ENCODE measurements at places on chromosomes 1 and 21.

DNA sequence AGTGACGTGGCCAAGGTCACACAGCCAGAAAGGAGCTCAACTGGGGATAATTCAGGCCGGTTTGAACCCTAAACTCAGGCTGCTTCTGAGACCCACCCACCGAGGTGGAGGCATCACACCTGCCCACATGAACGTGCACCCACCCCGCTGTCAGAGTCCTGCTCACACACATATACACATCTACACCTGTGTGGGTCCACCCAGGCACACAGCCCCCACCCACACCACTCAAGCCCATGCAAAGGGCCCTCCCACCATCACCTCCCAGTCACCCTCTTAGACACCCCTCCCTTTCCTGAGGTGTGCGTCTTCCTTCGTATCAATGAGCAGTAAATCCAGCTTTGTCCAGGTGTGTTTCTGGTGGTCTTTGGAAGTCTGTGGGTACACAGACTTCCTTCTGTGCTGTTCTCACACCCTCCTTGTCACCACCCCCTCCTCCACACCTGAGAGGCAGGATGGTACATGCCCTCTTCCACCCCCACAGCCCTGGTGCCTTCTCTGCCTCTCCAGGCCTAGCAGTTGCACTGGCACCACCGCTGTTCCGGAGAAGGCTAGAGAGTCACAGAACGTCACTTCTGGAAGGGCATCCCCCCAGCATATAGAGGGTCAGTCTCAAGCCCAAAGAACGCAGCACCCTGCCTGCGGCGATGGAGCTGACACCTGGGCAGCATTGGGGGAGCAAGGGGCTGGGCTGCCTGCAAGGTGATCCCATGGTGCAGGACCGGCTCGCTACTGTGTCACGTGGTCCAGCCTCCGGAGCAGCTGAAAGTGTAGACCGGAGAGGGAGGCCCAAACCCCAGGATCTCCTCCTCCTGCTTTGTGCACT, 18.9 kb upstream of the FAM131C start:
- no peak for DNase-seq

DNA sequence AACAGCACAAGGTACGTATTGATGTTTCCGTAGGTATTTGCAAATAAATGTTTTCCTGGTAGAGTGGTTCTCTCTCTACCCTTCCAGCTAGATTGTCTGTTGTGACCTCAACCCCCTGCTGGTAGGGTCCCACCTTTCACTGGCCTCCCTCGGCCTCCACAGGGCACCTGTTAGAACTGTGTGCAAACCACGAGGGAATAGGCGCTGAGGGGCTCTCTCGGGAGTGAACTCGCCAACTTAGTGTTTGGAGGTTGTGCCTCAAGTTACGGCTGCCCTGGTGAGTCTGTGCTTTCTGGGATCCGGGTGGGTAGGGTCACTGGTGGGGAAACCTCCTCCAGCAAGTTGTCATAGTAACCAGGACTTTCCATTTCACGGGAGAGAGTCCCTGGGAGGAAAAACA, 204.7 kb upstream of the EDN2 start:
- no peak for DNase-seq

DNA sequence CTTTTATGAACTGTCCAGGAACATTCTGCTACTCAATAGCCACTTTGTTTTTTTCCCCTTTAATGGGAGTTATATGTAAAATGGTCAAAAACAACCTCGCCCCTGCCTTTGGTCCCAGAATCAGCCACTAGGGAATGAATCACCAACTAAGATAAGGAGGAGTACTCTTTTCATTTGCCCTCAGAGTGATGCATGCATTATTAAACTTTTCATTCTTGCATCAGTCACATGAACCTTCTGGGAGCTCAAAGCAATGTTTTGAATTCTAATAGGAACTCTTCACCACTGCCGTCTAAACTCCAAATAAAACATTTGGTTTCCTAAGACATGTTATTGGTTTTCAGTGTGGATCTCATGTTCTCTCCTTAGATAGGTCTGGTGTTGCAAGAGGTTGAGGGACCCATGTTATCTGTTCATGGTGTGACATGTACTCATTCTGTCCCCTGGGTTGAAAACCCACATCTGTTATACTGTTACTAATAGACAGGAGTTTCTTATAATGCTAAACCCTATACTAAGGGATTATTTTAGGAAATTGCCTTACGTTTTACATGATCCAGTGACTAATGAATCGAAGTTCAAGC, 17.8 kb upstream of the HSD17B7 start:
- DNase-seq = no peak

DNA sequence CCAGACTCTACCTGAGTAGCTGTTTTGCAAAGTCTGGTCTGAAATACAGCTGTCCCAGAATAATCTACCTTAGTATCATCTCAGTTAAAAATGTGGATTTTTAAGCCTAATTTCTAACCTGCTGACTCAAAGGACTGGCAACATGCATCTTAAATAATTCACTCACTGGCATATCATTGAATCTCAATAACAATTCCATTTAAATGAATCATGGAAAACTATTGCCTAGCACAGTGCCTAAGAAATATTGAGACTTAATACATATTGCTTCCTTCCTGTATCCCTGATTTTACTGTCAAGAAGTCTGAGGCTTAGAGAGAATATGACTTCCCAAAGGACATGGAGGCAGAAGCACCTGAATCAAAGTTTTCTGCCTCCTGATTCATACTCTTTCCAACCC, 3.1 kb downstream of the CCDC190 start:
- DNase-seq = no peak

- DNase-seq = no peak
Measured at GRCh38 chr1:99227056-99227897, 37.0 kb upstream of the PLPPR4 start.

DNA sequence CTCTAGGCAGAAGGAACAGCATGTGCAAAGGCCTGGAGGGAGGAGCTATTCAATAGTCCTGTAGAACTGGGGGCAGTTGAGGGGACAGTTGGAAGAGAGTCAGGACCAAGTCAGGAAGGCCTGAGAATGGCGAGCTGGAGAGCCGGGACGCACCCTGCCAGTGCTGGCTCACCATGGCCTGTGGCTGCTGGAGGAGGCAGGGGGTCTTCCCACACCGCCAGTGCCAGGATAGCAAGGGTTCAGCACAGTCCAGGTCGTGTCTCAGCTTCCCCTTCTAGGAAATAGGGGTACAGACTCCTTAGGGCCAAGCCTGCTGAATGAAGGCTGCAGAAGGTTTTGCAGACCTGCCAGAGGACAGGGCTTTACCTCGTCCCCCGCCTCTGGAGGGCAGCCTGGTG, 7.3 kb downstream of the PODN start:
- no peak for DNase-seq

GRCh38 chr1:70284366-70284765, 63.2 kb downstream of the SRSF11 start:
- DNase-seq = no peak

- DNase-seq = no peak
Measured at GRCh38 chr1:206591226-206591625, 21.0 kb downstream of the EIF2D start.

DNA sequence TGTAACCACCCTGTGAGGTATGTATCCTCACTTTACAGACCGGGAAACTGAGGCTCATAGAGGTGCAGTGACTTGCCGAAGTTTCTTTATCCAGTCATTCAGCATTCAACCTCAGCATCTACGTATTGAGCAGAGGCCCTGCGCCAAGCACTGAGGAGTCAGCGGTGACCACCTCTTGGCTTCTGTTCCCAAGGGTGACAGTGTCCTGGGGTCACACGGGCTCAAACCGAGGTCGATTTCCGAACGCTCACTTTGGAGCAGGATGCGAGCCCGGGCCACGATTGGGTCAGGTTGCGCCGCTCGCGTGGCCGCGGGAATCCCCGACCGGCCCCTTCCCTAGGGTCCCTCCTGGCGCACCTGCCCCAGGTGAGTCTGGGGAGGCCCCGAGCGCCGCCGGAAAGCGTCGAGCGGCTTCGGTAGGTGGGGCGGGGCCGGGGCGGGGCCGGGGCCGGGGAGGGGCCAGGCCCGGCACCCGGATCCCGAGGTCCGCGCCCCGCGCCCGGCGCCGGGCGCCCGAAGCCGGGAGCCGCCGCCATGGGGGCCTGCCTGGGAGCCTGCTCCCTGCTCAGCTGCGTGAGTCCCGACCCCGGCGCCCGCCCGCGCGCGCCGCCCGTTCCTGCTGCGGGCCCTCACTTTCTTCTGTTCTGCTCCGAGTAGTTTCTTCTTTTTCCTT, at the start of gene SERINC2:
Gene SERINC2, plus strand, starts transcription at position 482 of the 673 bp plus-strand sequence. Its CDS starts 53 bp downstream, at position 535.
- no peak for DNase-seq

- no peak for DNase-seq
Measured at GRCh38 chr21:44010429-44010828, 1.7 kb upstream of the TRAPPC10 start.

DNA sequence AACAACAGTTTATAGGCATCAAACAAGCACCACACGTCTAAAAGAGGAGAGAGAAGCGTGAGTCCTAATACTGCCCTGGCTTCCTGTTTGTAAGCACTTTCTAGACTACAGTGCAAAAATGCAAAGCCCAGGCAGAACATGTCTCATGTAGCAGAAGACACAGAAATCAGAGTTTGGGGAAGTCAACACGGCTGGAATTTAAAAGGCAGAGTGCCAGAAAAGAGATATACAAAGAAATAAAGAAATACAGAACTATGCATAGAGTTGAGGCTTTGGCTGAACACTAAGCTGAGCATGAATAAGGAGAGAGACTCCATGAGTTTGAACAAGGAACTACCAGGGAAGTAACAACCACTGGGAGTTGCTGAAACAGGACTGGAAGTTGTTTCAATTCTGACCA, 566.6 kb upstream of the NR5A2 start:
- no peak for DNase-seq

DNA sequence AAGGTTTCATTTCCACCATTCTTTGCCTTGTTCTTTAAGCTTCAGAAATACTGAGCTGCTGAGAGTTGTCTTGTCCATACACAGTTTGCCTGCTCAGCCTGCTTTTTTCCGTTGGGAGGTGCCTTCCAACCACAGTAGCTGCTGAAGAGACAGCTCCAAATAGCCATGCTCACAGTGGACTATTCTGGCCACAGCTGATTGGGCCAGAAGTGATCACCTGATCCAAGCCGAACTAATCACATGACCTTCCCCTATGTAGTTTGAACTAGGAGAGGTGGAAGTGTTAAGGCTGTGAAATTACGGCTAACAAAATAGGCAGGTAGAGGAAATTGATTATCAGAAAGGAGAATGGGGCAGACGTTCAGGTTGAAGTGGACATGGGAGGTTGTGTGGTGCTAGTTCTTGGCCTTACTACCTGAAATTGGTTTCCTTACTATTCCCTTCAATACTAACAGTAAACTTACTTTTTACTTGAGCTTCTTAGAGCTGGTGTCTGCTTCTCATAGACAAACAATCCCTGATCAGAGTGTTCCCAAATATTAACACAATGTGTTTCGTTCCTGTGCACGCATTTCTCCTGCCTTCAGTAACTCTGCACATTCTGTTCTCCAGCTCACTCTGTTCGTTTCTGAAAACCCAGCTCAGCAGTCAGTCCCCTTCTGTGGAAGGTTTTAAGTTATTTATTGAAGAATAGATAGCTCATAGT, 136.1 kb downstream of the RWDD3 start:
- DNase-seq = no peak

DNA sequence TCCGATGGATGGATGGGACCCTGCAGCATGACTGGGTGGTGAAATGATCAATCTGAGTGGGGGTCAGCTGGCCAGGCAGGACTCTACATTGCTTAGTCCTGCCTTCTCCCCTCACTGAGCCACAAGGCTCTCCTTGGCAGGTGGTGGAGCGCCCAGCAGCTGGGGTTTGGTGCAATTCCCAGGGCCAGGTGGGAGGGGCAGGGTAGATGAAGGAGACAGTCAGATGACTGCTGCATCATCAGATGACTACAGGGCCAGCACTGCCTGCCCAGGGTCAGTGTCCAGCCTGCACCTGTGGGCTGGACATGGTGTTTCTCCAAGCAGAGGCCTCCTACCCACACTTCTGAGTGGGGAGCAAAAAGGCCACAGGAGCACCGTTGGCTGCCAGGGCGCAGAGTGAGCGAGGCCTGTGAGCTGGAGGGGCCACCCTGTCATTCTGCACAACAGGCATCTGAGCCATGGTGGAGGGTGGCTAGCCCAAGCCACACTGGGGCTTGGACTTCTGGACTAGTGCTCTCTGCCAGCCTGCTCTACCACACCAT, 103.9 kb upstream of the EDN2 start:
- DNase-seq = no peak

GRCh38 chr21:38170704-38171682, 85.8 kb upstream of the KCNJ15 start:
- DNase-seq = no peak

GRCh38 chr1:18719786-18720451, 89.3 kb downstream of the PAX7 start:
- no peak for DNase-seq

DNA sequence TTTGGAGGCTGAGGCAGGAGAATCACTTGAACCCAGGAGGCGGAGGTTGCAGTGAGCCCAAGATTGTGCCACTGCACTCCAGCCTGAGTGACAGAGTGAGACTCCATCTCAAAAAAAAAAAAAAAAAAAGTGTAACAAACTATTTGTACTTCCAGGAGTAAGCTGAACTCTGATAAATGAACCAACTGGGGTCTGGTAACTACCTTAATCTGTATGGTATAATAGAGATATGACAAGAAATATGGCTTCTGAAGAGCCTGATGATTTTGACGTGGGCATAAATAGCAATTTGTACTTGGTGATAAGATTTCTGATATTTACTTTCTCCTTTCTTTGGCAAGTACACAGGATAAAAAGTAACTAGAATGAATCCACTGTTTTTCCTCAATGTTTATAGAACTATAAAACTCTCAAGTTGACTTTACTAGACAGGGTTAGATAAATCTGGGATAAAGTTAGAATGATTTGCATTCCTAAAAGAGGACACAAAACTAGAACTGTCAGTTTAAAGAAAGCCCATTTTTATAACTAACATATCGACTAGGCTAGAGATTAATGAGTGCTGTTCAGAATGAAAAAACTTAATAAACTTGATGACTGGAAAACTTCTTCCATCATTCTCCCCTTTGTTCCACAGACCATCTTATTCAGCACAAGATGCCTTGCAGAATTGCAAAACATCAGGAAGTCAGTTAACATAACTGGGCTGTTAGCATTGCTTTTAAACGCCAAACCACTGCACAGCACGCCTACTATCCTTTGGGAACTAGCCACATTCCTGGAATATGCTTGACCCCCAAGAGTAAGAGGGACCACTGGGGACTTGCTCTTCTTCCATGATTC, 51.5 kb upstream of the EDARADD start:
- DNase-seq = no peak

- DNase-seq = no peak
Measured at GRCh38 chr1:220839474-220839873, 39.8 kb upstream of the HLX start.
